ENCODE measurements at places on chromosomes 5 and 9. TPM values are rescaled to one million over a fixed set of nuclear protein-coding genes. Genes with fewer than 3 reads are reported as not detected.

DNA sequence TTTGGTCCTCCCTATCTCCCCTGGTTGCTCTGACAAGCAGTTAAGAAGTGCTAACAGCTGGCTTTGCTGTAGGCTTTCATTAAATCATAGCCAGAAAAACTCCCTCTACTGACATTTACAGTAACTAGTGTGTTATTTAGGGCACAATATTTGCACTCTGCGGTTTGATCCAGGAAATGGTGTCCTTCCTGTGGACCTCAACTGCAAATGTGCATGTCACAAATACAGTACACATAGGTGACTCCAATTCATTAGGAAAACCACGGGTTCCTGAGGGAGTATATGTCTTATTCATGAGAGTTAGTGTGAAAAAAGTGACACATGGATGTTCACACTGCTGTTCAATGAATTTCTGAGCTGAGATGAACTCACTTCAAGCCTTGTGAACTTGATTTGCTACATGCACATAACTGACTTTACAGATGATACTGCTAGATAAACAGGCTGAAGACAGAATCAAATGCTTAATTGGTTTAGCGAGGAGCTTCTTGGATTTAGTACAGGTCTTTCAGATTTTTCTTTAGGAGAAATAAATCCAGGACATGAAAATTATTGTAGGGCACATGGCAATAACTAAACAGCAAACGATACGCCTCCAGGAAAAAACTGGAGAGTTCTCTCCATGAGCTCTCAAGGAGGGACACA lies 281.5 kb downstream of the EFNA5 start:
- peak; percentile 98 for DNase-seq

CCDC183 gene
- 0.51 TPM for total RNA-seq

DNA sequence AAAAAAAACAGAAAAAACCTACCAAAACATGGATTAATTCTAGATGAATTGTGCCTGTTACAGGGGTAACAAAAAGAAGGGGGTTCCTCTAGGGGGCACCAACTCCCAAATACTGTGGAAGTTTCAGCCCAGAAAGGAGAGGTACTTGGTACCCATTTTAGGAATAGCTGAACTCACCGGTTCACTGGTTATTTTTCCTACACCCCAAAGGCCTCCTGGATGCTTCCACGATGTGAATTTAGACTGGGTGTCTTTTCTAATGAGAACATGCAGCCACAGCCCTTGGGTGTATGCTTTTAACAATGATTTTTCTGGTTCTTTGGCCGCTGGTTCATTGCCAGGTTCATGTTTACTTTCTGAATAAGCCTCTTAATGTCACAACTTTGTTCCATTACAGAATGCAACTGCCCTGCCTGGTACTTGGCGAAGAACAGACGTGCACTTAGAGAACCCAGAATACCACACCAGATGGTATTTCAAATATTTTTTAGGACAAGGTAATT lies 46.7 kb downstream of the GARNL3 start:
- peak; percentile 52 for DNase-seq

DNA sequence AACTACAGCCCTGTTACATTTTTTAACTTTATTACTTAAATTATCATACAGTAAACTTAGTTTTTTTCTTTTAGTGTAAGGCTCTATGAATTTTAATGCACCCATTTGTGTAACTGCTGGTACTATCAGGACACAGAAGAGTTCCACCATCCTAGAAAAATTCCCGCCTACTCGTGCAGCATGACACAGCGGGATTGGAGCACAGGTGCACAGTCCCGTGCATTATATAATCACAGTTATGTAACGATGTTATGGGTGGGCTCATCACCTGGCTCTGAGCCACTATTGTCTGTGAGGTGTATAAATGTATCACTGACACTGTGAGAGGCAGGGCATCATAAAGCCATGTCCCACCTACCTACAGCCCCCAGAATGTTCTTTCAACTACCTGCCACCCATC lies 80.7 kb downstream of the DRD1 start:
- DNase-seq, result no peak

GRCh38 chr9:98992885-98993569 lies 49.3 kb downstream of the COL15A1 start:
- DNase-seq, result no peak

GRCh38 chr9:84293001-84293798 lies 47.4 kb downstream of the SLC28A3 start:
- no peak for DNase-seq

PRDM9 gene
- total RNA-seq, result not detected

IDNK gene
- 5.8 TPM for total RNA-seq

Data from dermis microvascular lymphatic vessel endothelial cell (primary cell).